ENCODE measurements at places on chromosomes 12 and 14. TPM values are rescaled to one million over a fixed set of nuclear protein-coding genes. Genes with fewer than 3 reads are reported as not detected.

The KRT72 gene
- not detected for total RNA-seq

The COQ5 gene
- total RNA-seq, result 38.0 TPM

The PLEKHG7 gene
- not detected for total RNA-seq

The GCH1 gene
- 2.1 TPM for total RNA-seq

The KRT81 gene
- total RNA-seq, result not detected

The SLC6A15 gene
- 0.32 TPM for total RNA-seq

The IL26 gene
- not detected for total RNA-seq

The RAD51AP1 gene
- total RNA-seq, result 1.2 TPM

The TMTC3 gene
- 8.6 TPM for total RNA-seq

DNA sequence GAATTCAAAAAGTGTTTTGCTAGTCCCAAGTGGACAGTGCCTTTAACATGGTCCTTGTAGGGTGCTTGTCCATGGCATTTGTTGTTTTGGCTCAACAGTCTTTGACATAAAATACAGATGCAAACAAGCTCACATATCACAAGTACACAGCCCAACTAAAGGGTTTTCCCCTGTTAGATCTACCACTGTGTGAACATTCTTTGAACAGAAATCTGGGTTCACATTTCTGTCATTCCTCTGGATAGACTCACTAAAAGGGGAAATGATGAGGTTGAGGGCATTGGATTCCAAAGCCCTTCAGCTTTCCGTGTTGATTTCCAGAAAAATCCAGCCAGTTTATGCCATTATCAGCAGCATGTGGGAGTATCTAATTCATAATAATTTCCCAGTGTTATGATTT, 54.1 kb downstream of the EP400 start:
- no peak for DNase-seq

GRCh38 chr12:131371401-131372170, 339.3 kb upstream of the SFSWAP start:
- no peak for DNase-seq

DNA sequence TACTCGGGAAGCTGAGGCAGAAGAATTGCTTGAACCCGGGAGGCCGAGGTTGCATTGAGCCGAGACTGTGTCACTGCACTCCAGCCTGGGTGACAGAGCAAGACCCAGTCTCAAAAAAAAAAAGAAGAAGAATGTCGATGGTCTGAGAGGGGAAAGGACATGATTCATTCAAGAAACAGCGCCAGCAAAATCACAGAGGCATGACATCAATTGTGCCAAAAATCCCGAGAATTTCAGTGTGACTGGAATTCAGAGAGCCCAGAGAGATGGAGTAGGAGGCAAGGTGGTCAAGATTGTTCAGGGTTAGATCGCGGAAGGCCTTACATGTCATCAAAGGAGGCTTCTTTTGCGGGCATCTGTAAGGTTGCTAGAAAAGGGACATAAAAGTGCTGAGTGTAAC, 483.3 kb downstream of the VRK1 start:
- DNase-seq, result no peak

- DNase-seq, result no peak
Measured at GRCh38 chr14:102544046-102544746, 34.6 kb upstream of the ANKRD9 start.

DNA sequence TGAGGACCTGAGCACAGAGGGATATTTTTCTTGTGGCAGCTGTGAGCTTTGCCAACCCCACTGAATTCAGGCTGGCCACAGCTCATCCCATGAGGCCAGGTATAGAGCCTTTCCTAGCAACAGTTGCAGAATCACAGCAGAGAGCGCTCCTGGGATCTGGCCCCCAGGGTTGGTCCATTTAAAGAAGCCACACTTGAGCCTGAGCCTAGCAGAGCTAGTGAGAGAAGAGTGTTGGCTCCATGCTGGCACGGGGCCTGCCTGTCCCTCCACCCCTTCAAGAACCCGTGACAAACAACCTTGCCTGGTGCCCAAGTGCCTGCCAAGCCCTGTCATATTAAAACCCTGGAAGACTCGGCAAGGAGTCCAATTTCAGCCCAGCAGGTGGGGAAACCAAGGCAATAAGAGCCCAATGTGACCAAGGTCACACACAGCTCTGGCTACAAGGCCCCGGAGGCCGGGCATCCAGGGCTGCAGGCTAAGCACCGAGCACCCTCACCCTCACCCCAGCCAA, 91.6 kb downstream of the LRRC74A start:
- DNase-seq, result peak; percentile 88

GRCh38 chr12:65935906-65936901, 111.9 kb downstream of the HMGA2 start:
- no peak for DNase-seq

GRCh38 chr12:122917507-122918121, 21.7 kb upstream of the VPS37B start:
- peak; percentile 71 for DNase-seq

DNA sequence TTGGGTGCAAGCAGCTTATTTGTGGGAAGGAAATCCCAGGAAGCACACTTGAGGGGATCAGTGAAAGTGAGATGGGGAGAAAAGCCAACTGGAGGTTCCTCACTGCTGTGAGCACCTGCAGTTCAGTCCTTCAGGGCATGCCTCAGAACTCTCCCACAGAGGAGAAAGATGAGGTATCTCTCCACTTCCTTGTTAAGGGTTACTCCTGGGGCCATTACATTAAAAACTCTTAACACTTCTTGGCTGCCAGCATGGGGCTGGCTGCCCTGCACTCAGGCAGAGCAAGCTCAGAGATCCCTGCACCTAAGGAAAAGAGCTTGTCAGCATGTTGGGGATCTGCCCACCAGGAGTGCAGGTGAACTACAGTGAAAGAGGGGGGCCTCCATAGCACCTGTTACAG, 28.8 kb downstream of the FERMT2 start:
- no peak for DNase-seq

DNA sequence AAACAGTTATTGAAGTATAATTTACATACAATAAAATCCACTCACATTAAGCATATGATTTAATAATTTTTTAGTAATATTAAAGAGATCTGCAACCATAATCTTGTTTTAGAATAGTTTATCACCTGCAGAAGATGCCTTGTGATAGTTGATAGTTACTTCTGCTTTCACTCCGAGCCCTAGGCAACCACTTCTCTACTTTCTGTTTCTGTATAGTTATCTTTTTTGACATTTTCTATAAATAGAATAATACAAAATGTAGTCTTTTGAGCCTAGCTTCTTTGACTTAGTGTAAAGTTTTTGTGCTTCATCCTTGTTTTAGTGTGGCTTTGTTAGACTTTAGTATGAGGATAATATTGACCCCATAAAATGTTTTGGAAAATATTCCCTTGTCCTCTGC, 111.0 kb downstream of the MNAT1 start:
- DNase-seq, result no peak

DNA sequence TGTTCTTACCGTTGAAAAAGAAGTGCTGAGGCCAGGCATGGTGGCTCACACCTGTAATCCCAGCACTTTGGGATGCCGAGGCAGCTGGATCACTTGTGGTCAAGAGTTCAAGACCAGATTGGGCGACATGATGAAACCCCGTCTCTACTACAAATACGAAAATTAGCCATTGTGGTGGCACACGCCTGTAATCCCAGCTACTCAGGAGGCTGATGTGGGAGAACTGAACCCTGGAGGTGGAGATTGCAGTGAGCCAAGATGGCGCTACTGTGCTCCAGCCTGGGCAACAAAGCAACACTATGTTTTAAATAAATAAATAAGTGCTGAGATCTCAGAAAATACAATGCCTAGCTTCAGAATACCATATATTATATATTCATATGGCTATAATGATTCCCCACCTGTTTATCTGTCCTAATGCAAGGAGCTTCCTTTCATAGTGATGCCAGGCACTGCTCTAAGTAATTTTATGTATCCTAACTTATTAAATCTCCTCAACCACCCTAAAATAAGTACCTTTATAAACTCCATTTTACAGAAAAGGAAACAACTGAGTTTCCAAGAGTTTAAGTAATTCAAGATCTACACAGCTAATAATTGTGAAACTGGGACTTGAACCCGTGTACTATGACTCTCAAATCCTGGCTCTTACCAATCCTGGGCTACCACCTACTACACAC, 7.3 kb downstream of the PHLDA1 start:
- DNase-seq, result no peak

DNA sequence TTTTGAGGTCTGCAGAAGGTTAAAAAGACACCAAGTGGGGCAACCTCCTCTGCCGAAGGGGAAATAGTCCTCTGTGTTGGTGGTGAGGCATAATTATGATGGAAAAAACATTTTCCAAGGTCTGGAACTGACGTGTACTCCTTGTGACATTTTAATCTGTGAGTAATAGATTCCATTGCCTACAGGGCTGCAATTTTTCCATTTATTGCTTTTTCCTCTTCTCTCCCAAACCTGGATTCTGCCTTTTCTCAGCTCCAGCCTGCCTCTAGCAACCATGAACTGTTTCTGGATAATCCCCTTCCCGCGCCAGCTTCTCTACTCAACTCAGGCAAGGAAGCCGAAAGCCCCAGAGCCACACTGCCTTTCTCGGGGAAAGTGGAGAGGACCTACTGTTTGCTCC, 230.1 kb upstream of the PLXNC1 start:
- no peak for DNase-seq

DNA sequence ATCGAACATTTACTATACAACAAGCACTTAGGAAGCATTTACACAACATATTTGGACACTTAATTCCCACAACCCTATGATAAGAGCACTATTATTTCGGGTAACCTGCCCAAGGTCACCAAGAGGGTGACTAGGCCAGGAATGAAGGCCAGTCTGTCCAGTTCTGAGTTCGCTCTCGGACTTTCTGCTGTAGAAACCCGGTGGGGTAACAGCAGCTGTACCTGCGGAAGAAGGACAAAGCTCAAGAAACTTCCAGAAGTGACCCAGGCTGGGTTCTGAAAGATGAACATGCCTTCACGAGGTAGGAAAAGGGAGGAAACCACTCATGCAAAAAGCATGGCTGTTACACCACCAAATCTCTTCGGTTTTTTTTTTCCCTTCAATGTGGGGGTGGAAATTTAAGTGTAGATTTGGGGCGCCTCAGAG, 10.8 kb downstream of the PLA2G1B start:
- DNase-seq, result no peak

DNA sequence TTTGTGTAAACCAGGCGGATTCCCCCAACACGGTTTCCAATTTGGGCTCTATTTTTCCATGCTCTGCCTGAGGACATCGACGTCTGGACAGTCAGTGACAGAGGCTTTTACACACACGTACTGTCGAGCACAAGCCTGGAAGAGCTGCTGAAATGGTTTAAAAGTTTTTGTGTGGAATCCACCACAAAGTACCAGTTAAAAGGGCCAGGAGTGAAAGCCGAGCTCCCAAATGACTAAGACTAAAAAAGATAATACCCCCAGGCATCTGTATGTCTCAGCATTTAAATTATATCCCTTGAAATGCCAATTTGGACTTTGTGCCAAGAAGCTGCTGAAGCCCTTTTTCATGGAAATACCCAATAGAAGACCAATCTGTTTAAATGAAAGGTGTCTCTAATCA, 173.2 kb downstream of the EGLN3 start:
- DNase-seq, result no peak

DNA sequence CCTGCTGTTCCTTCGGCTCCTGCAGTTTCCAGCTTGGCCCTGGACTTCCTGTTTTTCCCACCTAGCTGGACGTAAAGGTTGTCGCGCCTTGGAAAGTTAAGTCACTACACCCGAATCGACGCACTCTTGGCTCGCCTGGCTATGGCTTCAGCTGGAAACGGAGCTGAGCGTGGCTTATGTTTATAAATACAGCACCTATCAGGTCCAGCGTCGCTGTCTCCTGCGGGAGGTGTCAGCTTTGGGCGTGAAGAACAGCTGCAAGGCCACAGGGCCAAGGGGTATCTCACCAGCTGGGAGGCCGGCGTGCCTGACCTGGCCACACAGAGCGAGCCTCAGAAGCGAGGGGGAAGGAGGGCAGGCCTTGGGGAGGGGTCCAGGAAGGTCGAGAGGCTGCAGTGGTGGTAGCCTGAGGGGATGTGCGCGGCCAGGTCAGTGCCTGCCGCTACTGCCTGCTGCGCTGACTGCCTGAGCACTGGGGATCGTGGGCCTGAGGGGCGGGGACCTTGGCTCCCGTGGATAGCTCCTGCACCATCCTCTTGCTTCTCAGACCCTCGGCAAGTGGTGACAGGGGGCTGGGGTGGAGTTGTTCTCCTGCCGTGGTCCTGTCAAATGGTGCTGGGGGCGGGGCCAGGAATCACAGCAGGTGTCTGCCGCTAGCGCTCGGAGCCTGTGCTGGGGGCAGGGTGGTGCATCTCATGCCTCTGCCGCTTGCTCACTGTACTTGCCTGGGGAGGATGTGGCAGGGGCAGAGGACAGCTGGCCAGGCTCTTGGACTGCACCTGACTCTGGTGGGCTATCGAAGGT, 12.5 kb downstream of the PACS2 start:
- DNase-seq, result peak; percentile 68

- no peak for DNase-seq
Measured at GRCh38 chr12:92921877-92922276, 7.2 kb downstream of the EEA1 start.

GRCh38 chr12:93109551-93110203, 180.6 kb upstream of the EEA1 start:
- no peak for DNase-seq

DNA sequence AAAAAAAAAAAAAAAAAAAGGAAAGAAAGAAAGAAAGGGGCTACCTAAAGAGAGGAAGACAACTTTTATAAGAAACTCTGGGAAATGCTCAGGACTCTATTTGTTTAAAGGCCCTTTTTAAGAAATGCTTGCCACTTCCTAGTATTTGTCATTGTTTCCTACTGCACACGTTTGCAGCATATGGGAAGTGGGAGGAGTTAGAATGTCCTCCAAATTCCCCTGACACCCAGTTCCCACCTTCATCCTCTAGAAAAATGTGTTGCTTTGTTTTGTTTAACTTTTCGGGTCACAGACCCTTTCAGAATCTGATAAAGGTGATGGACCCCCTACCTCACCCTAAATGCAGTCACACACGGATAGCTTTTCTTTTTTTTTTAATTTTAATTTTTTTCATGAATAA, 40.8 kb downstream of the NINJ2 start:
- no peak for DNase-seq

DNA sequence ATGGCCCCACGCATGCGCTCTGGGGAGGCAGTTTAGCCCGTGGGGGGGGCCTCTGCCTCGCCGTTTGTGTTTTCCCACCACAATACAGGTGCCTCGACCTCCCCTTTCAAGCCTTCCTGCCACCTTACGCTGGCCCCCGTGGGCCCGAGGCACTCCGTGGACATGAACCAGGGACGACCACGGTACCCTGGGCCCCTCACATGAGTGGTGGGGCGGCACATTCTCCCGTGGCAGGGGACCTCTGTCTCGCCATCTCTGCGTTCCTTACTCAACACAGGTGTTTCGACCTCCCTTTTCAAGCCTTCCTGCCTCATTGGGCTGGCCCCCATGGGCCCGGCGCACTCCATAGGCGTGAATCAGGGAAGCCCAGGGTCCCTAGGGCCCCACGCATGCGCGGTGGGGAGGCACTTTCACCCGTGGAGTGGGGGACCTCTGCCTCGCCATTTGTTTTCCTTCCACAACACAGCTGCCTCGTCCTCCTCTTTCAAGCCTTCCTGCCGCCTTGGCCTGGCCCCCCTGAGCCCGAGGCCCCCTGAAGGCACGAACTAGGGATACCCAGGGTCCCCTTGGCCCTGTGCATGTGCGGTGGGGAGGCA, 339.5 kb downstream of the ALG10 start:
- DNase-seq, result no peak

Measured in left ventricle myocardium superior (tissue), 1 donor.